Fibroblast of lung (primary cell): ENCODE measurements at places on chromosomes 3 and 15.
A peak's percentile ranks its signal among the peaks of the same experiment; 100 is the strongest.

DNA sequence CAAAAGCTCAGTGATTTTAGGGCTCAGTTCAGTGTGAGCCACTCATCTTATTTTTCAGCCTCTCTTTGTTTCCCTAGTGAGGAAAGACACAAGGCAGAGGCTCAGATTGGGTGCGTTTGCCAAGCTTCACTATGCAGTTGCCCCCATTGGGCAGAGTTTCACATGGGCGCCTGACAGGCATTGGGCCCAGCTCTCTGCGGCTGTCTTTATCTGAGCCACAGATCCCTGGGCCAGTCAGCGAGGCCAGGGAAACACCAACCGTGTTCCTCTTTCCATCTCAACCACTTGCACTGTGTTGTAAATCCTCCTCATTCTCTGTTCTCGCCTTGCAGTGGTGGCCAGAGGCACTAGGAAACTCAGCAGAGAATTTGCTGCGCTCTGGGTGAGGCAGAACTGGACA is 10.8 kb downstream of the ESYT3 start:
- DNase-seq, result no peak

GRCh38 chr3:17386432-17386831 is 356.0 kb downstream of the TBC1D5 start:
- DNase-seq, result no peak

- no peak for DNase-seq
These were observed 109.8 kb downstream of the EPHA3 start for GRCh38 chr3:89217148-89217685.

DNA sequence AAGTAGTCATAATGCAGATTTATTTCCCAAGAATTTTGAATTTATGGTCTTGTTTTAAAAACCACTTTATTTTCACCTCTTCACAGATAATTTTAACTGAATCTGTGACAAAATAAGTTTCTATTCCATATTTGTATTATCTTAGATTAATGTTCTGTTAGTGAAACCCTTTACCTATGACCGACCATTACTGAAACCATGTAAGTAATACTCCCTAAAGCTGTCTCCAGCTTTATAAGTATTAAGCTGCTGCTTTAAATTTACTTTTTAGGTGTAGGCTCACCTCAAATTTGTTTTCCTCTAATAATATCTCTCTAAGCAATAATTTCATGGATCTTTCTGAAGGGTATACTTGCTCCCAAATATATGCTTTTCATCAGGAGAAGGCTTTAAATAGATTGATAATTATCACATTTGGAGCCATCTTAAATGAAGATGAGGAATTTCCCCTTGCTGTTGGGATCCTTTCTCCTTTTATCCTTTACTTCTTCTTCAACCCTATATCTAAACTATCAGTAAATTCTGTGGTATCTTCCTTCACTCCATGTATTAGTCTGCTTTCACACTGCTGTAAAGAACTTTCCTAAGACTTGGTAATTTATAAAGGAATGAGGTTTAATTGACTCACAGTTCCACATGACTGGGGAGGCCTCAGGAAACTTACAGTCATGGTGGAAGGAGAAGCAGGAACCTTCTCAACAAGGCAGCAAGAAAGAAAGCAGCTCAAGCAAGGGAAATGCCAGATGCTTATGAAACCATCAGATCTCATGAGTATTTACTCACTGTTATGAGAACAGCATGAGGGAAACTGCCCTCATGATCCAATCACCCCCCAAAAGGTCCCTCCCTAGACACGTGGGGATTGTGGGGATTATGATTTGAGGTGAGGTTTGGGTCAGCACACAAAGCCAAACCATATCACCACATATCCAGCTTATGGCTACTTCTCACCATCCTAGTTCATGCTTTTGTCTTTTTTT is 92.3 kb upstream of the P2RY1 start:
- no peak for DNase-seq

- DNase-seq, result no peak
These were observed 191.9 kb upstream of the SYNPR start for GRCh38 chr3:63086190-63086589.

- no peak for DNase-seq
These were observed 50.6 kb upstream of the AZI2 start for GRCh38 chr3:28399206-28399605.

GRCh38 chr3:185822221-185823000 is 2.4 kb downstream of the IGF2BP2 start:
- peak; percentile 83 for DNase-seq

GRCh38 chr3:49017971-49018706 is at the start of gene DALRD3:
TSS of gene DALRD3 (minus strand) at chr3:49018580. CDS start at chr3:49018564, 16 bp downstream.
- peak; percentile 67 for DNase-seq

- DNase-seq, result no peak
These were observed 65.5 kb upstream of the HRH1 start for GRCh38 chr3:11088831-11089230.

GRCh38 chr3:191356631-191357439 is 26.5 kb upstream of the UTS2B start:
- DNase-seq, result peak; percentile 66

- DNase-seq, result no peak
These were observed 242.0 kb upstream of the SETMAR start for GRCh38 chr3:4061195-4061594.

DNA sequence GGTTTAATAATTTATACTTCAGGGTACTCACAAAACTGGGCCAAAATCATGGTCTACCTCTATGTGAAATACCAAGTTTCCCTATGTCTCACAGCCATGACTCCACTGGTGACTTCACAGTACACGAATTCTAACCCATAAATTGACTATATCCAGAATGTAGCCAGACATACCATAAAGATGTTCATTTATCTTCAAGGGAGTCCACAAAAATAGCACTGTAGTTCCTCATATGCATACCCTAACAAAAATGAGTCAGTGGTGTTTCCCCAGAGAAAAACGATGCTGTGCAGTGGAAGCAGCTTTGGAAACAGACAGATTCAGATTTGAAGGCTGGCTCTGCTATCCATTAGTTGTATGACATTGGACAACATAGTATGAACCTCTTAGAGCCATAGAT is 438.8 kb downstream of the FHIT start:
- no peak for DNase-seq

GRCh38 chr3:119420196-119420595 is 43.2 kb downstream of the TMEM39A start:
- DNase-seq, result no peak

- no peak for DNase-seq
These were observed 29.5 kb upstream of the THRB start for GRCh38 chr3:24523988-24524727.
